ENCODE measurements at places on chromosomes 7 and 10. TPM values are rescaled to one million over a fixed set of nuclear protein-coding genes. Genes with fewer than 3 reads are reported as not detected.

DNA sequence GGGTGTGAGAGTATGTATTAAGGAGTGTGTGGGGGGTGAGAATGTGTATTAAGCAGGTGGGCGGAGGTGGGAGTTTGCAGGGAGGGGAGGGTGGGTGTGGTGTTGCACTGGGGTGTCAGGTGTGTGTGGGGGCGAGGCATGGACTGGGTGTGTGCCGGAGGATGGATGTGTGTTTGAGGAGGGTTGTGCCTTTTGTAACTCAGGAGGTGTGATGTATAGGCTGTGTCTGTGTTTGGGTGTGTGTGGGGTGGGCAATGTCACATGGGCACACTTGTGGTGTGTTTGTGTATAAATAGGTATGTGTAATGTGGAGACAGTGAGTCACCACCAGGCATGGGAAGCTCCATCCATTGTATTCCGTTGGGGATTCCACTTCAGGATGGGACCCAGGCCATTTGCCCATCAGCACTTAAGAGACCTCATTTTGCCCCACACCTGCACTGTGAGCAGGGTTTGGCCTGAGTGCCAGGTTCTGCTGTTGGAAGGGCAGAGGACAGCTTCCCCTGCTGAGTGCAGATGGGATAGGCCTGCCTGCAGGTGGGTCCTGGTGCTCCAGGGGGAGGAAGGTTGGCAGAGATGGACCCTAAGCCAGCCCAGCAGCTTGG, 5.8 kb downstream of the UNC5B start:
- peak; percentile 63 for DNase-seq

DNA sequence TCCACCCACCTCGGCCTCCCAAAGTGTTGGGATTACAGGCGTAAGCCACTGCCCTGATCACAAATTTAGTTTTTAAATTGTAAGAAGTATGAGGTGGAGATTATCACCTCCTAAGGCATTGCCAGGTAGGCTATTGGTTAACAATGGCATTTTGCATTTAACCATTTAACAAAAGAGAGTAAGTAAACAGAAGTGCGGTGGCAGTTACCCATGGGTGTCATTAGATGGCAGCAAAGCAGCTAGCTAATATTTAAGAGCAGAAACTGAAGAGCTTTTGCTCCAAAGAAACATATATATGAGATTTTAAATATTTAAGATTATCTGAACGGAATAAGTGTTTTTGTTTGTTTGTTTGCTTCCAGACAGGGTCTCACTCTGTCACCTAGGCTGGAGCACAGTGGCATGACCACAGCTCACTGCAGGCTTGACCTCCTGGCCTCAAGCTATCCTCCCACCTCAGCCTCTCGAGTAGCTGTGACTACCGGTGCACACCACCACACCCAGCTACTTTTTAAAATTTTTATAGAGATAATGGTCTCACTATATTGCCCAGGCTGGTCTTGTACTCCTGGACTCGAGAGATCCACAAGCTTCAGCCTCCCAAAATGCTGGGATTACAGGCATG, 325.5 kb upstream of the C7orf33 start:
- peak; percentile 63 for DNase-seq

DNA sequence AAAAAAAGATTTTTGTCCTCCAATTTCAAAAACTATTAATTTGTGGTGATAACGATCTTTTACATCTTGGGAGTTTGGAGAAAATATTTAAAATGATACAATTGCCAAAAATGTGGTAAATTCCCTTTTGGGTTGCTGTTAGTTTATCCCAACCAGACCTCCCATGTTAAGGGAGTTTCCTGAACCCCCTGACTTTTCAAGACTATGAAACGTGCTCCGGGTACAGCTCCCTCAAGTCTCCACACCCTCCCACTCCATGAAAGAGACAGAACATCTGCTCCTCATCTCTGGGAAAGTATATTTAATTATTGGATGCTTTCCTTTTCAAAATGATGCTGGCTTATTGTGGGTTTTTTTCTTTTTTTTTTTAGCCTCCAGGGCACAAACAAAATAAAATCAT, 534.6 kb upstream of the NRP1 start:
- no peak for DNase-seq

DNA sequence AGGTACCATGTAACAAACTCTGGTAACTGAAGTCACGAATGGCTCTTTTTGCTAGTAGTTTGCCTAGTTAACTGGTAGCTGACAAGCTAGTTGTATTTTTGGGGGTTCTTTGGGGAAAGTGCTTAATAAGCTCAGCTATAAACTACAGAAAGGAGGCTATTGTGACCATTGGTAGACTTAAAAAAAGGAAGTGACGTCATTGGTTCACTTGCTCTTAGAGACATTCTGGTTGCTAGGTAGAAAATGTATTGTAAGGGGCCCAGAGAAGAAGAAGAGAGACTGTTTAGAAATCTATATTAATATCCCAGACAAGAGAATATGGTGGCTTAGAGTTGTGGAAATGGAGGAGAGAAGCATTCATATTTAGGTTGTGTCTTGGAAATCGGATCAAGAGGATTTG, 103.0 kb downstream of the NXPH1 start:
- no peak for DNase-seq

DNA sequence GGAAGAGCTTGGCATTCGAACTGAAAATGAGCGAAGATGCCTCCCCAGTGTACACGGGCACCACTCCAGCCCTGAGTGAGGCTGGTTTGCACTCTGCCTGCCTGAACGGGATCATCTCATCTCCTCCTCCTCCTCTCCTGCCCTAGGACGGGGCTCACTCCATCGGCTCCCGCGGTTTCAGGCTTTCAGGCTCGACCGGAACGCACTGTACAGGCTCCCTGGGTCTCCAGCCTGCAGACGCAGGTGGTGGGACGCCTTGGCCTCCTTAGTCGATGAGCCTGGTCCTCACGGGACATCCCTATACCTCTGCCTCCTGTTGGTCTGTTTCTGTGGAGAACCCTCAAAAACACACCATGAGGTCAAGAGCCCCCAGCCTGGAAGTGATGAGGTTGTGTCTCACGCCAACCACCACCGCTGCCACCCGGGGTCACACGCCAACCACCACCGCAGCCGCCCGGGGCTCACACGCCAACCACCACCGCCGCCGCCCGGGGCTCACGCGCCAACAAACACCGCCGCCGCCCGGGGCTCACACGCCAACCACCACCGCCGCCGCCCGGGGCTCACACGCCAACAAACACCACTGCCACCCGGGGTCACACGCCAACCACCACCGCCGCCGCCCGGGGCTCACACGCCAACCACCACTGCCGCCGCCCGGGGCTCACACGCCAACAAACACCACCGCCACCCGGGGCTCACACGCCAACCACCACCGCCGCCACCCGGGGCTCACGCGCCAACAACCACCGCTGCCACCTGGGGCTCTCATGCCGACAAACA, 56.3 kb downstream of the FOXL3 start:
- no peak for DNase-seq

GRCh38 chr10:129936923-129937300, 27.2 kb downstream of the EBF3 start:
- no peak for DNase-seq

GRCh38 chr10:72511459-72511858, 114.4 kb downstream of the MICU1 start:
- DNase-seq = no peak

- peak; percentile 72 for DNase-seq
Measured at GRCh38 chr10:36026081-36026480, 384.0 kb upstream of the FZD8 start.

GRCh38 chr7:139734395-139734794, 43.4 kb downstream of the HIPK2 start:
- peak; percentile 99 for DNase-seq

- DNase-seq = peak; percentile 89
Measured at GRCh38 chr10:10818082-10818481, 199.6 kb upstream of the CELF2 start.

Gene SMO
- polyA plus RNA-seq = 2.5 TPM

DNA sequence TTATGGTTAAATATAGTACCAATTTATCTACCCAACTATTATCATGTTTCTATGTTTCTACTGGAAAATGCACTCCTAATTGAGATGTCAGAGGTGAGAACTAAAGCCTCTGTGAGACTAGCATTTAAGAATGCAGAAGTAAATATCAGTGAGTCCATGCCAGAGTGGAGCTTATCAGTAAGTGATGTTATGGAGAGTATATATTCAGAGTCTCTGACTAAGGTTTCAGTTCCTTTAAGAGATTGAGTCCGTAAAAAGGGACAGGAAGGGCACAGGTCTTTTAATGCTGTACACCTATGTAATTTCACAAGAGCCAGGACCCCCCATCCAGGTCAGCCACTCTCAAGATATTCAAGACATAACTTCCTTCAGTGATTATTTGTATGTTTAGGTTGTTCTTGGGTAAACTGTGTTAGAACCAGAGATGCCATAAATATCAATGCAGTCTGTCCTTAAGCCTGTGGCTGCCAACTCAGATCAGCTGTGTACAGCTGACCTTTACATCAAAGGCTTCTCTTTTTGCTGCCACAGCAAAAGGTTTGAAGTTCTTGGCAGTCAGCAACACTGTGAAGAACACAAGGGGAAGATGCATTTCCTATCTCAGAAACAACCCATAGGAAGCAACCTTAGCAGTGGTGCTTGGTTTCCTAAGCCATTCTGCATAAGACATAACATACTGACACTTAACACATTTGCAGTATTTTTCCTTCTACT, 244.8 kb downstream of the BICC1 start:
- peak; percentile 12 for DNase-seq

DNA sequence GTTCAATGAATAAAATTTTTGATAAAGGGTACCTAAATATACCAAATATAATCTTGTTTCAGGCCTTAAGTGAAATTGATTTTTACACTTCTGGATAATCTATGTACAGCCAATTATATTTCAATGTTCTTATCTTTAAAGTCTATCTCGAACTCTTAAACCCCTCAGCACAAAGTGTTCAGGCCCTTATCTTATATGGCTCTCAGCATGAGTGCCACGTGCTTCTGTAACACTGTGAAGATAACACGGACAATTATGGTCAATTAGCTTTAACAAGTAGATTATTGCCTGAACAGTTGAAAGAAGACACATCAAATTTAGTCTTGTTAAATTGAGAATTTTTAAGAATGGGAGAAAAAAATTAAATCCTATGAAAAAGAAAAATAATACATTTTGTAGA, 40.4 kb upstream of the DMTF1 start:
- DNase-seq = no peak

DNA sequence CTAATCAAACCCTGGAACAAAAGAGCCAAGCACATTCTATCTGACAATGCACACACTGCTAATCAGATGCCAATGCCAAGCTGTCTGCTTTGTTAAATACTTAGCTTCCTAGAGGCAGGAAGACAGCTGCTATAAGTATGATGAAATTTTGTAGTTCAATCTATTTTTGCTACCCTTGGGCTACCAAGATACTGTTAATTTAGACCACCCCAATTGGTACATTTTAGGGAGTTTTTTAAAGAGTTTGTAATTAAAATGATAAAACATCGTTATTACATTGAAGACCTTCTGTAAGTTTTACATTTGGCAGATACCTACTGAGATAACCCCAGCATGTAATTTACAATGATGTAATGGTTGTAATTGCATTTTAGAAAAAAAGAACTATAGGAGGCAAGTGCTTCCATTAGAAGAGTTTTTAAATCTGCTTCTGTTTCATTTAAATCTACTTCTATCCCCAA, 268.5 kb downstream of the ADK start:
- no peak for DNase-seq

GRCh38 chr10:102505462-102506115, 1.8 kb downstream of the SUFU start:
- no peak for DNase-seq

Gene ADAM12
- 58.4 TPM for polyA plus RNA-seq

- no peak for DNase-seq
Measured at GRCh38 chr7:35848725-35849124, 47.9 kb downstream of the SEPTIN7 start.

DNA sequence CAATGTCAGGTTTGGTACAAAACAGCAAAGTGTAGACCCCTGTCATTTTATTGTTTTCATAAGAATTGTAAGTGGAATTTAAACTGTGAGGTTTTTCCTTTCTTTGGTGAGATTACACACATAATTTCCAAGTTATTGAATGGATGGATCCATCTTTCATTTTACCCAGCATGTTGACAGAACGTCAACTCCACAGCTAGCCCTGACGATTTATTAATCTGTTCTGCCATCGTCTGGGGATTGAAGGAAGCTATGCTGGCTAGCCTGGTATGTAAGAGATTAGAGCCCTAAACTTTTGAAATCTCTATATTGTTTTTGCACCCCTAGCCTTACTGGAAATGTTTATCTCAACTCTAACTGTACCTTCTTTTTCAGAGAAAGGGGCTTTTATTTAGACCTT, 8.6 kb downstream of the WNT16 start:
- DNase-seq = peak; percentile 21

DNA sequence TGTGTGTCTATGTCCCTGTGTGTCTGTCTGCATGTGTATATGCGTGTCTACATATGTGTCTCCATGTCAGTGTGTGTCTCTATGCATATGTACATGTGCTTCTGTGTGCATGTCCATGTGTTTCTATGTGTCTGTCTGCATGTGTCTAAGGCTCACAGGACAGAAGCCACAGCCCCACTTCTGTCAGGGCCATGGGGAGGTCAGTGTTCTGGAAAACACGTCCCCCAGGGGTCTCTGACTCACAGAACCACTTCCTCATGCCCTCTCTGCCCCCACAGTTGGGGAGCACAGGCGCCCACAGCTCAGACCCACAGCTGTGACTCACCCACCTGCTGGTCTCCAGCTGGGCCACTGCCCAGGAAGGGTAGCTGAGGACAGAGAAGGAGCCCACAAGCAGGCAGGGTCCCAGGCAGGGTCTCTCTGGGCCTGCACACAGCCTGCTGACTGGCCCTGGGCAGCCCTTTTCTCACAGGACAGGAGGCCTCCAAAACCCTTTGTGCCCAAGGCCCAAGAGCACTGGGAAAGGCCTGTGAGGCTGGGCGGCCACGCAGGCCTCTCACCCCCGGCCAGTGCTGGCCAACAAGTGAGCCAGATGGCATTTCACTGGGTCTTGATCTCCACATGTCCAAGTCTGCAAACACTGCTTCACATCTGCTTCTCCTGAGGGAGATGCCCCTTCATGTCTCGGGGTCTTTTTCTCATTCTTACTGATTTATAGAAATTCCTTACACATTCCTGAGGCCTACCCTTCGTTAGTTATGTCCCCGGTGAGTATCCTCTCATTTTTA, 102.9 kb upstream of the FAM20C start:
- peak; percentile 97 for DNase-seq

DNA sequence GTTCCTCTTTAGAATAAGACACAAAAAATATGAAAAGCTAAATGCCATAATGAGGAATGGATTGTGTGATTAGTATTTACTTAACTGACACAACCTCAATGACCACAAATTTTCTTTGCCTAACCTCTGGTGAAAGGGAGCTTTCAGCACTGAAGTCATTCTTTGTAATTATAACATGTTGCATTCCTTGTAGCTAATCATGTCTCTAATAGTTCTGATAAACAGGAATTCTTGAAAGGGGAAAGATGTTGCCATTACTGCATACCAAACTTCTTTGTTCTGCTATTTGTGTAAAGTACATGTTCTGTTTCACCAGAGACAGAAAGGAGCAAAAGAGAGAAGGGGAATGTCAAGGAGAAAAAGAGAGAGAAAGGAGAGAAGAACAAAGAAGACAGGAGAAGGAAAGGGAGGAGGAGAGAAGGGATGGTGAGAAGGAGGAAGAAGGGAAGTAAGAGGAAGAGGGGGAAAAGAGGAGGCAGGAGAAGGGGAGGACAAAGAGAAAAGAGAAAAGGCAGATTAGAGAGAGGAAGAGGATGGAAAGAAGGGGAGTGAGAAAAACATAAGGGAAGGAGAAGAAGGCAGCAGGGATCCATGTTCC, 120.9 kb downstream of the SEMA3D start:
- DNase-seq = no peak

All from GM23248 (cell line).